ENCODE measurements at places on chromosomes 4 and X. TPM values are rescaled to one million over a fixed set of nuclear protein-coding genes. Genes with fewer than 3 reads are reported as not detected.

Gene PSAPL1
- total RNA-seq = not detected

- peak; percentile 89 for DNase-seq
These were observed 177.9 kb downstream of the AFAP1 start for GRCh38 chr4:7761720-7762119.

DNA sequence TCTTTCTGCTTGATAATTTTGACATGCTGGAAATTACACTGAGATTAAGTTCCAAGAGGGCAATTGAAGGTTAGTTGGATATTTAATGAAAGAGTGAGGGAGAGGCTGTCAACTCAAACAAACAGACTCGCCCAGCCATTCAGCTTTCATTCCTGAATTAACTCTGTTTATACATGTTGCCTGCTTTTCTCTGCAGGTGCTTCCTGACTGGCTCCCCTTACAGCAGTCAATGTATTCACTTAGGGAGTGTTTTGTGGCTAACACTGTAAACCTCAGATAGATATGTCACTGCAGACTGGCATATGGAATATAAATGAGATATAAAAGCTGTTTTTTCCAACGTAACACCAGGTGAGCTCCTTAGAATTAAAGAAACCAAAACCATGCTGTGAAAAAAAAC is 28.7 kb downstream of the TMPRSS11A start:
- no peak for DNase-seq

- no peak for DNase-seq
These were observed 10.4 kb downstream of the PAQR3 start for GRCh38 chr4:78928835-78929234.

GRCh38 chr4:28948501-28948900 is 1771.7 kb upstream of the PCDH7 start:
- DNase-seq = no peak

Measured in heart left ventricle (tissue), 16 donors.